ENCODE measurements at places on chromosomes 12 and 14.

- DNase-seq = no peak
These were observed 86.3 kb downstream of the ASCL1 start for GRCh38 chr12:103043531-103044486.

- no peak for DNase-seq
These were observed 572.0 kb upstream of the ATP2B1 start for GRCh38 chr12:90280564-90281058.

GRCh38 chr12:26539131-26539530 is 293.9 kb downstream of the ITPR2 start:
- no peak for DNase-seq

DNA sequence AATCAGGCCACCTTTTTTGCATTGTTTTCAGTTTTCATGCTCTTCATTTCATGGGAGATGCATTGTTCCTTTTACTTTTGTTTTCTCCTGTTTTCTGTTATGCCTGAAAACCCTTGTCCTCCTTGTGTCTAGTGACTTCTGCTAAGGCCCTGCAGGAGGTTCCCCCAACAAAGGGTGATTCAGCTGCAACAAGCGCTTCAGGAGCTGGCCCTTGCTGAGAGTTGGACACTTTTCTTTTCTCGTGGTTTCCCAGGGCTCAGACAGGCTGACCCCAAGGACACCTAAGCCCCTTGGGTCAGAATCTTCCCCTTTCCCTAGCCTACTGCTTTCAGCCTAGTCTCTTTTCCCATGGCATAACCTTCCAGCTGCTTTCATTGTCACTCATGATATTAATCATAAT is 98.9 kb downstream of the PLXNC1 start:
- no peak for DNase-seq

- no peak for DNase-seq
These were observed 11.1 kb upstream of the NINJ2 start for GRCh38 chr12:674272-674781.

DNA sequence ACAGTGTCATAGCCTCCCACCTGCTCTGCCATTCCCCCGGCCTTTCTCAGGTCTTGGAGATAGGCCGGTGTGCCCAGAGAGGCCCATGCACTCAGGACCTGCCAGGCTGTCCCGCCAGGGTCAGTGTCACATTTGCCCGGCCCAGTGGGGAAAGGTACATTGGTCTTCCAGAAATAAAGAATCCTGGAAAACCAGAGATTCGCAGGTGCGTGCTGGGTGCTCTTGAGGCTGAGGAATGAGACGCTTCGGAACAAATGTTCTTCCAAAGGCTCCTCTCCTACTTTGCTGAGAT is 205.8 kb upstream of the RTL1 start:
- DNase-seq = no peak

GRCh38 chr12:95237315-95237714 is 19.7 kb downstream of the VEZT start:
- DNase-seq = no peak

GRCh38 chr14:90774316-90774715 is 41.9 kb downstream of the TTC7B start:
- DNase-seq = no peak

GRCh38 chr12:5590316-5590715 is 158.4 kb downstream of the NTF3 start:
- no peak for DNase-seq

DNA sequence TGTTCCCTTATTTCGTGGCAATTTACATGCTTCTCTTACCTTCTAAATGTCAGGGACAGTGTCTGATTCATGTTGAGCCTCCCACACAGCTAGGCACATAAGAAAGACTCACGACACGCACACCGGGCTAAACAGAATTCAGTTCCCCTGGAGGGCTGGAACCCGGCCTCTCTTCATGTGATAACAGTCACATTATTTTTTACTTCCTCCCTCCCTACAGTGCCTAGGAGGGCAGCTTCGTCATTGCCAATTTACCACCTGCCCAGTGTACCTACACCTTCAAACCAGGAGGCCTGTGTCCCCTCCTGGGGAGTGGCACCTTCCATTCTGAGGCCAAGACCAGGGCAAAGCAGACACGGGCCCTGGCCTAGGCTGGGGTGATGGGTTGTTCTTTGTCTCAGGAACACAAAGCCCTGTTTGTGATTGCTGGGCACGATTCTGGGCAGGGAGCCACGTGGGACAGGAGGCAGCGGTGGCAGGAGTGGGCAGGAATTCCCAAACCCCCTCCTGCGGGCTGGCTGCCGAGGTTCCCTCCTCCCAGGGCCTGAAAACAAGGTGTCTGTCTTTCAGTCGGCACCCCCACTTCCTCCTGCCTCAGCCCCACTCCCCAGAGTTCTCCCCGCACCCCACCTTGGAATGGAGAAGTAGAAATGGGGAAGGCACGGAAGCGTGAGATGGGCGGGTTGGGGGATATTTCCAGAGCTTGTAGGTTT is 6.8 kb upstream of the RASAL1 start:
- no peak for DNase-seq

- DNase-seq = no peak
These were observed 1.8 kb upstream of the EVL start for GRCh38 chr14:100063314-100063941.

GRCh38 chr12:31326736-31327659 is 1.0 kb upstream of the SINHCAF start:
- DNase-seq = no peak

DNA sequence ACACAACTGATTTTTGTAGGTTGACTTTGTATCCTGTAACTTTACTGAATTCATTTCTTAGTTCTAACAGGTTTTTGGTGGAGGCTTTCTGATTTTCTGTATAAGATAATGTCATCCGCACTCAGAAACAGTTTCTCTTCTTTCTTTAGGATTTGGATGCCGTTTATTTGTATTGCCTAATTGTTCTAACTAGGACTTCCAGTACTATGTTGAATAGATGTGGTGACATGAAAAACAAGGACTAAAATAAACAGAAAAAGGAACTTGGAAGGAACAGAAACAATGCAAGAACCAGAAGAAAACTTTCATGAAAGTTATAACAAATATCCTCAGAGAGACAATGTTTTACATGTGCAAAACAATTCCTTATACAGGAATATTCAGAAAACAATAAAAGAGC is 100.3 kb downstream of the GTF2A1 start:
- DNase-seq = no peak

DNA sequence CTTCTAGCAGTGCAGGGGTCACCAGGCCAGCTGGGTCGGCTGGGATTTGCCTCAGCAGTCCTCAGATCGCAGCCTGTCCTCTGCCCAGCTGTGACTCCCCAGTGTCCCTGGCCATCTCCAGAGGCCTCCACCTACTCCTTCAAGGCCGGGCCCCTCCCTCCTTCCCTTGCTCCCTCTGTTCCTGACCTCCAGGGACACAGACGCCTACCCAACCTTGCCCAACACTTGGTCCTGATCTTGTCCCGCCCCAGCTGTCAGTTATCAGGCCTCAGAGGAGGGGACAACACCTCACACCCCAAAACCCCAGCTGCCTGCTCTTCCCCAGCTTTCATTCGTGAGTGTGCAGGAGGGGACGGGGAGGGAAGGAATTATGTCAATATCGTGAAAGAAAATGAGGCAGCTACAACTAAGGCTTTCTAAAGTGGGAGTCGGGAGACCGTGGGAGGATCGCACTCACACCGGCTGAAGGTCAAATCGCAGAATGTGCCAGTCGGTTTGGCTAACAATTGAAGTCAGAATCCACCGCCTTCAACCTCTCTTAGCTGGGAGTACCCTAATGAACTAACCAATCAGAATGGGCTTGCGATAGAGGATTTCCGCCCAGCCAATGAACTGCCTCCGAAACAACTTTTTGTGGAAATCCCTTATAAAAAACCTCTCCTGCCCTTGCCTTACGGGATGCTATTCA is 9.4 kb upstream of the PLBD2 start:
- no peak for DNase-seq

DNA sequence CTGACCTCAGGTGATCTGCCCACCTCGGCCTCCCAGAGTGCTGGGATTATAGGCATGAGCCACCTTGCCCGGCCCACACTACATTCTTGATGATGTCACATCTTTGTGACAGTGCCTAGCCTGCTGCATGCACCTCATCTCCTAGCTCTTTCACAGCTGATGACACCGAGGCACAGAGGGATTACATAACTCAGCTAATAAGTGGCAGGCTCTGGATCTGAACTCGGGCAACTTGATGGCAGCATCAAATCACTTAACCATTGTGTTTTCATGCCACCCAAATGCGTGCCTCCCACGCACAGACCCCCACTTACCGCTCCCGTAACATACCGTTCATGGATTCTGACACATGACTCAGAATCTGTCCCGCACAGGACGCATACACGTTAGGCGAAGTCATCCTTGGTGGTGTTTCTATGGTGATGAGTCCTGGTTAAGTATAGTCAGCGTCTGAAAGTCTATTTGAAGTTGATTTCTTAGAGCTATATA is 7.4 kb downstream of the TMEM120B start:
- no peak for DNase-seq

DNA sequence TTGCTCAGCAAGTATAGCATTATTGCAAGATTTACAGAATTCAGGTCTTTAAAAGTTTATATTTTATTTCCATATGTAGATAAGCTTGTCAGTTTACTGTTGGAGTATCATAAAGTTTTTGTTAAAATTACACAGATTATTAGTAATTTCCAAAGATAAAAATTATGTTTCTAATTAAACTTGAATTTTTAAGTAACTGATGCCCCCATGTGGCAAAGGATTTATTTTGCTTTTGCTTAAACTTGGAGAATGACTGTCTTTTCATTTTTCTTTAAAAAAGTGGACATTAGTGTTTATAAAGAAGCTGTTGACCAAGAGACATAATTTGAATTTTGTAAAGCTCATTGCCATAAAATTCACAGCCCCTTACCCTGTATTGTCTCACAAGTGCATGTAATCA is 45.8 kb downstream of the ETNK1 start:
- no peak for DNase-seq

DNA sequence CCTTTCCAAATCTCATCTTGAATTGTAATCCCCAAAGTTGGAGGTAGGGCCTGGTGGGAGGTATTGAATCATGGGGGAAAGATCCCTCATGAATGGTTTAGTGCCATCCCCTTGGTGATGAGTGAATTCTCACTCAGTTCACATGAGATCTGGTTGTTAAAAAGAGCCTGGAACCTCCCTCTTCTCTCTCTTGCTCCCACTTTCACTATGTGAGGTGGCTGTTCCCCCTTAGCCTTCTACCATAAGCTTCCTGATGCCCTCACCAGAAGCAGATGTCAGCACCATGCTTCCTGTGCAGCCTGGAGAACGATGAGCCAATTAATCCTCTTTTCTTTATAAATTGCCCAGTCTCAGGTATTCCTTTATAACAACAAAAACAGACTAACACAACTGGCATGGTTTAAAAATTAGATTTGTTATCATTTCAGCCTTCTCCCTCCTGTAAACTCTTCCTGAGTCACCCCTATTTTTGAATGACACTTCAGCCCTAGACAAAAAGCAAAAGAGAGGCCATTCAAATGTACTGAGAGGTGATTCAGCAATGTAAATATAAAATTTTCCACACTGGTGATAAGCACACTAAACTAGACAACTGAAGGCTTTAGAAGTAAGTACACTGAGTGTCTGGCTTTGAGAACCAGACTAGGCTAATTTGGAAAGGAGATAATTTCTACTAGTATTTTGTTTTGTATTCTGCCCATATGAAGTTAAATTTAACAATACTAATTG is 212.1 kb upstream of the ABCD2 start:
- no peak for DNase-seq

GRCh38 chr14:21024585-21025370 is at the start of gene NDRG2:
Gene NDRG2 (minus strand): TSS chr14:21025061. CDS start chr14:21023315, 1,746 bp downstream.
- DNase-seq = peak; percentile 87

Data from BE2C (cell line).